Neural crest cell (in vitro differentiated cells): ENCODE measurements at places on chromosomes 12 and 14. TPM values are rescaled to one million over a fixed set of nuclear protein-coding genes. Genes with fewer than 3 reads are reported as not detected.

GRCh38 chr12:132182711-132183365 lies 38.6 kb downstream of the NOC4L start:
- DNase-seq: no peak
- no peak overlapping the region for H3K4me3 ChIP-seq
- no peaks in the 10 kb centered on the region for H3K36me3 ChIP-seq
- no peak overlapping the region for H3K27ac ChIP-seq
- H3K27me3 ChIP-seq: peaks cover 85% of the 10 kb centered on the region

- H3K4me1 ChIP-seq: peaks cover 21% of the 10 kb centered on the region
- no peaks in the 10 kb centered on the region for H3K36me3 ChIP-seq
- DNase-seq: no peak
- H3K27ac ChIP-seq: no peak overlapping the region
- H3K4me3 ChIP-seq: peak overlapping the region; percentile 64
Measured at GRCh38 chr14:99681101-99681831, 2.8 kb upstream of the CYP46A1 start.

The CINP gene
- 35.5 and 37.3 TPM in 2 replicates for total RNA-seq

The CLEC4E gene
- total RNA-seq: not detected in 2 replicates

DNA sequence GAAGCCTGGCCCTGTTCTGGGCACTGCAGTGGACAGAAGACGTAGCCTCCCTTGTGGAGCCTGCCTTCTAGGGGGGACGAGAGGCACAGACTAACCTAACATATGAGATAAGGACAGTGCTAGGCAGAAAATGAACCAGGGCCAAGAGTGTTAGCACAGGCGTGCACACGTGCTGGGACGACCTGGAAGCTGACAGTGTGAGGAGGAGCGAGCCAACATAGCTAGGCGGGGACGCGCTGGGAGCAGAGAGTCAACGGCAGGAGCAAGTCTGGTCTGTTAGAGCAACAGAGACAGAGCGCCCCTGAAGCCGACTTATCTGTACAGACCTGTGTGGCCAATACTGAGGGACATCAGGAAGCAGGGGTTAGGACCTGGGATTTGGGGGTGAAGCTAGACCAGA lies 8.0 kb downstream of the PXMP2 start:
- DNase-seq: no peak
- H3K4me1 ChIP-seq: no peaks in the 10 kb centered on the region
- no peak overlapping the region for H3K4me3 ChIP-seq

GRCh38 chr14:103728721-103729120 lies 13.1 kb downstream of the ZFYVE21 start:
- H3K27ac ChIP-seq: peak overlapping the region; percentile 89
- no peaks in the 10 kb centered on the region for H3K4me1 ChIP-seq
- H3K36me3 ChIP-seq: peaks cover 2% of the 10 kb centered on the region
- H3K27me3 ChIP-seq: no peaks in the 10 kb centered on the region

The ACOT6 gene
- not detected in 2 replicates for total RNA-seq

The COCH gene
- 16.8 and 16.9 TPM in 2 replicates for total RNA-seq

The ATXN3 gene
- 25.9 and 30.2 TPM in 2 replicates for total RNA-seq

DNA sequence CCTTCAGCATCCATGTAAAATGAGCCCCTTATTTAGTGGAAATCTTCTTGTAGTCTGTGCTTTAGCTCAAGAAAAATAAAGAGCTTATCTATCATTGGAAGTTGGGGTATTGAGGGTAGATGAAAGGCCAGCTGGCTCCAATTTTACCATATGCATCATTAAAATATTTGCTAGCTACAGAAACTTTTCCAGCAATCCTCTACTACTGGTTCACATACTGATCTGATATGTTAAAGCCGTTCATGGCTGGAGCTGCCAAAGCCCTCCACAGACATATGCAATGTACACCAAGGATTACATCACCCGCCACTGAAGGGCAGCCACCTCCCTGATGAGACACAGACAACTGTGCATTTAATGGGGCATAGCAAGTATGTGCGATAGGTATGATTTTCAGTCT lies 1205.3 kb downstream of the GALC start:
- H3K27ac ChIP-seq: no peak overlapping the region
- no peaks in the 10 kb centered on the region for H3K36me3 ChIP-seq
- no peaks in the 10 kb centered on the region for H3K4me1 ChIP-seq
- no peak for DNase-seq
- no peak overlapping the region for H3K4me3 ChIP-seq

DNA sequence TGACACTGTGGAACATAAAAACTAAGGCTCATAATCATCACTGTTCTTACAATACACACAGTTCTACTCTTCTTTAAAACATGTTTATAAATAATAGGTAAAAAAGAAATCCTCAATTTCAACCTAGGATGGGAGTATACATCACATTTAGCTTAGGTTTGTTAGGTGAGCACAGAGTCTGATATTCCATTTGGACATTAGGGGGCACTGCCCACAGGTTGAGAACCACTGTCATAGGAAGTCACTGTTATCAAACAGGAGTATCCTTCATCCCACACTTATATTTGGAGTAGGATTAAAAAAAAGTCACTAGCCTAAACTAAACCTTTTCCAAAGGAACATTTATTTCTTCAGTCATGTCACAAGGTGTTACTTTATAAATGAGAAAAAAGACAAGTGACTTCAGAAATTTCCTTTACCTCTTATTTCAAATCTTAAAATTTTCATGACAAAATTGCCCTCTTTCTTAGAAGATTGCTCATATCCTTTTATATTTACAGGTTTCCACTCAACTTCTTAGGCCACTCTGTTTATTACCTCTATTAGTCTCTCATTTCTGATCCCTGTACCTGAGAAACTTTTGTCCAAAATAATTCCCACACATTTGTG lies 240.6 kb downstream of the CPNE8 start:
- no peaks in the 10 kb centered on the region for H3K27me3 ChIP-seq
- H3K27ac ChIP-seq: no peak overlapping the region
- peaks cover 6% of the 10 kb centered on the region for H3K36me3 ChIP-seq
- no peak overlapping the region for H3K4me3 ChIP-seq
- no peak for DNase-seq

- H3K27ac ChIP-seq: no peak within 1 kb of the TSS
- H3K4me1 ChIP-seq: peaks cover 19% of the 10 kb centered on the region
- H3K36me3 ChIP-seq: no peaks in the 10 kb centered on the region
- peaks cover 13% of the 10 kb centered on the region for H3K27me3 ChIP-seq
- DNase-seq: no peak
Measured at GRCh38 chr12:56362130-56363059, at the start of gene APOF. Gene APOF, minus strand, starts transcription at chr12:56362857. Its CDS starts 112 bp downstream, at chr12:56362745.

- H3K4me3 ChIP-seq: no peak overlapping the region
- H3K4me1 ChIP-seq: peaks cover 20% of the 10 kb centered on the region
- H3K36me3 ChIP-seq: peaks cover 4% of the 10 kb centered on the region
- H3K27ac ChIP-seq: no peak overlapping the region
Measured at GRCh38 chr12:46523863-46524770, 151.5 kb upstream of the SLC38A2 start.
